ENCODE measurements at places on chromosomes 3 and 15.

DNA sequence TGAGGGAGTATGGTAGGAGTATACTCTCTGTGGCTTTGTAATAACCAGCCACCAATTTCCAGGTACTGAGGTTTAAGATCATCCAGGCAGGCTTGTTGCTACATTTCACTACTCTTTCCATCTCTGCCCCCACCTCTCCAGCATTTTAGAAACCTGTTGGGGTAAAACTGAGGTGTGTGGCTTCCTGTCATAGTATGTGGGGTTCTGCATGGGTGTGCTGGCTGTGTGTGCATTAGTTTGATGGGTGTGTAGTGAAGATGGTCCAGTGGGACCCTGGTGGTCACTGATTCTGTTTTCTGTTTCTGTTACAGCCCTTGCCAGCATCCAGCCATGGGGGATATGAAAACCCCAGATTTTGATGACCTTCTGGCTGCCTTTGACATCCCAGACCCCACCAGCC, 34.0 kb downstream of the ZNF592 start:
- no peak for DNase-seq

DNA sequence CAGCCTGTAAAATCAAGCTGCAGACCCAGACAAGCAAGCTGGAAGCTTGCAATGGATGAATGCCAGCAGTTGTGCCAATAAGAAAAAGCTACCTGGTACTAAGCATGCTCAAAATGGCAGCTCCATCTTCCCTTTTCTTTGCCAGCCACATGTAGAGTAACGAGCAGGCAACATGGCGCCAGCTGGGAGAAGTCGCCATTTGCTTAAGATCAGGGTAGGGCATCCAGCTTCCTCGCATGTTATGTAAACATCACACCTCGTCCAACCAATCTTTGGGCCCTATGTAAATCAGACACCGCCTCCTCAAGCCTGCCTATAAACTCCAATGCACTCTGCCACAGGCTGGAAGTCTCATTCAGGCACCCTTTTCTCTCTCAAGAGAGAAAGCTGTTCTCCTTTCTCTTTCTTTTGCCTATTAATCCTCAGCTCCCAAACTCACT, 973.9 kb downstream of the FHIT start:
- DNase-seq, result no peak

DNA sequence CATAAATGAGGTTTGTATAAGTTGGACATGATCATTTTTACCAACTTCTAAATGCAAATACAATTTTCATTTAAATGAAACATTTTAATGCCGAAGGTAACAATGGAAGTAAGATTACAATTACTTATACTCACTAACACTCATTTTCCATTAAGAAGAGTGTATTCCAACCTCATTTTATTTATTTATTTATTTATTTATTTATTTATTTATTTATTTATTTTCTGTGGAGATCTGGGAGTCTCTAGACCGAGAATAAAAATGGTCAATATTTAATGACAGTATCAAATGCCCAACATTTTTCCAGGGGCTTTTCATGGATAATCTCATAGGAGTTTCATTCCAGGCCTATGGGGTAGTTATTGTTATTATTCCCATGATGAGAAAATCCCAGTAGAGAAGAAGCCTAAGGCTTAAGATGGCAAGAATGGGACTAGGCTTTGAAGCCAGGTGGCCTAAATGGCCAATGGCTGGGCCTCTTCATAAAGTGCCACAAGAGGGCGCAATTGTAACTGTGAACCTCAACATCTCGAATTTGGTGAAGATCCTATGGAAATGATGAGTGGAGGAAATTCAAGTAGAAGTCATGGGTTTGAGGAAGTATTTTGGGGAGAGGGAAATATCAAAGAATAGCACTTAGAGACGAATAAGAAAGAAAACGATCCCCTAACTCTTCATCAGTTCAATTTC, 21.3 kb downstream of the VGLL3 start:
- DNase-seq, result peak; percentile 15

GRCh38 chr3:169494982-169495381, 168.5 kb downstream of the MECOM start:
- no peak for DNase-seq

DNA sequence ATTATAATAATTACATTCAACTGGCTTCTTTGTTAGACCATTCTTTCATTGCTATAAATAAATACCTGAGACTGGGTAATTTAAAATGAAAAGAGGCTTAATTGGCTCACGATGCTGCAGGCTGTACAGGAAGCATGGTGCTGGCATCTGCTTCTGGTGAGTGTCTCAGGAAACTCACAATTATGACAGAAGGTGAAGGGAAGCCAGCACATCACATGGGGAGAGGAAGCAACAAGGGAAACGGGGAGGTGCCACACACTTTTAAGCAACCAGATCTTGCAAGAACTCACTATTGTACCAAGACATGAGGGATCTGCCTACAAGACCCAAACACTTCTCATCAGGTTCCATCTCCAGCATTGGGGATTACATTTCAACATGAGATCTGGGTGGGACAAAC, 413.1 kb upstream of the ARRDC4 start:
- no peak for DNase-seq

DNA sequence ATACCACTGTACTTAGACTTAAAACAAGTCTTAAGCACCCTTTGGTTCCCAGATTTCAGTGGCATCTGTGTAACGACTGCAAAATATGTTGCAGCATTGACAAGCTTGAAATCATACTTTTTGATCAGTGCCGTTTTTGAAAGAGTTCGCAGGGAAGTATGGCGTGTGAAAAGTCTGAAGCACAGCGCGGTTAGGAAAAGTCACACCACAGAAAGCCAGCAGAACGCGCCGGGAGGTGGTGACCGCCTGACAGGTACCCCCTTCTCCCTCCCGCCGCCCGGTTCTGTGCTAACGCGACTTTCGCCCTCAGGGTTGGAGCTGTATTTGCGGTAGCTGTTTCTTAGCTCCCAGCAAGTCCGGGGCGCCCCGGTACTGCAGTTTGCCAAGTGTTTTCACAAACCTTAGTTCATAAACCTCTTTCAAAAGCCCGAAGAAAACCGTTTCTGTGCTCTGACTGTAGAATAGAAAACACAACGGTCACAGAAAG, 481 bp upstream of the CRYBG3 start:
- peak; percentile 21 for DNase-seq

DNA sequence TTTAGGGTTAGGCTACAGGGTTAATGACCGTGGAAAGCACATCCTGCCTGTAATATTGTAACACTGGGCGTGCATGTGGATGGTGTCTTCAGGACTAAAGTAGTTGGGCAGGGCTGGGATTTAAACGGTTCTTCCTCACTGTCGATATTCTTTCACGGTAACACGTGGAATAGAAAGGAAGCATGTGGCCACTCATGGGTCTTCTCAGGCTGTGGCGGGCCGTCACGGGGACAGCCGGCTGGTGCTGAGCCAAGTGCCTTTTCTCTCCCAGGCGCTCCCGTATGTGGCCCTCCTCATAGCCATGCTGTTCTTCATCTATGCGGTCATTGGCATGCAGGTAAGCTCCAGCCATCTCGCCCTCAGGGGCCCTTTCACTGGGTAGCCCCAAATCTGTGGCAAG, 73.7 kb downstream of the CHDH start:
- DNase-seq, result no peak

GRCh38 chr3:16300307-16300706, 35.3 kb downstream of the OXNAD1 start:
- DNase-seq, result no peak

GRCh38 chr3:31613654-31614053, 80.9 kb downstream of the STT3B start:
- no peak for DNase-seq

DNA sequence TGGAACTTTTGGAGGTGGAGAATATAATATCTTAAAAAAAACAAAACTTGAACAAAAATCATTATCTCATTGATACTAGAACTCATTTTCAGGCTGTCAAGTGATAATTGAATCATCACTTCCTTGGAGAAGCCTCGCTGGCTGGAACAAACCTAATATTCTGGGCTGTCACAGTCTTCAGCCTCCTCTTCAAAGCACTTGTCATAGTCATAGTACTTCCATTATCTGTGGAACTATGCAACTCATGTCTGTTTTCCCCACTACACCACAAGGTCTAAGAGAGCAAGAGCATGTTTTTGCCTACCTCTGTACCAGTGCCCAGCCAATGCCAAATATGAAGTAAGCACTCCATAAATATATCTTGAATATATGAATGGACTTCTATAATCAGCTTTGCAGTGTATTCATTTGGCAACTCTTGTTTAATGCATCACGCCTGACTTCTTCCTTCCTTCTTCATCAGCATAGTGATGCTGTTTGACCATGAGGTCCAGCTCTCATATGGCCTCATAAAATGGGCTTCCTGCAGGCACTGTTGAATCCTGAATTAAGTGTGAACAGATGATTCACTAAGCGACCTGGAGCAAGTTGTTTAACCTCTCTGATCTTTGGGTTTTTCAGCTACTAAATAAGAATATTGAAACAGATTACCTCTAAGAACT, 86.6 kb upstream of the SNRK start:
- DNase-seq, result no peak

DNA sequence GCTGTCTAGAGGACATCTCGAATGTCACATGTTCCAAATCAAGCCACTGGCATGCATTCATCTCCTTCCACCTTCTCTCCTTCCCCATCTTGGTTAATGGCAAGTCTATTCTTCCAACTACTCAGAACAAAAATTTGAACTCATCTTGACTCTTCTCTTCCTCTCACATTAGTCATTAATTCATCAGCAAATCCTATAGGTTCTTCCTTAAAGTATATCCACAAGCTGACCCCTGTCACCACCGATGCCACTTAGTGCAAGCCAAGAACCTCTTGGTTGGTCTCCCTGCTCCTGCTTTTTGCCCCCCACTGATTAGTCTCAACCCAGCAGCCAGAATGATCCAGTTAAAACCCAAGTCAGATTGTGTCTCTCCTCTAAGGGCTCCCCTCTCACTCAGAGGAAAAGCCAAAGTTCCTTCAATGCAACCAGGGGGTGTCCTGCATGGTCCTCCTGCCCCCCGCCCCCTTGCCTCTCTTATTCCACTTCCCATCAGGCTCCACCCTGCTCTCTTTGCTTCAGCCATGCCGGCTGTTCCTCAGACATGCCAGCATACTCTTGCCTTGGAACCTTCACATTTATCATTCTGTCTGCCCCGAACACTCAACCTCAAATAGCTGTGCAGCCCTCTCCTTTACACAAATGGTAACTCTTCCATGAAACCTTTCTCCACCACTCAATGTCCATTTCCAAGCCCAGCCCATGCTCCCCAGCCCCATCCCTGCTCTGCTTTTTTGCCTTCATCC, 1.0 kb upstream of the GALNT15 start:
- no peak for DNase-seq

DNA sequence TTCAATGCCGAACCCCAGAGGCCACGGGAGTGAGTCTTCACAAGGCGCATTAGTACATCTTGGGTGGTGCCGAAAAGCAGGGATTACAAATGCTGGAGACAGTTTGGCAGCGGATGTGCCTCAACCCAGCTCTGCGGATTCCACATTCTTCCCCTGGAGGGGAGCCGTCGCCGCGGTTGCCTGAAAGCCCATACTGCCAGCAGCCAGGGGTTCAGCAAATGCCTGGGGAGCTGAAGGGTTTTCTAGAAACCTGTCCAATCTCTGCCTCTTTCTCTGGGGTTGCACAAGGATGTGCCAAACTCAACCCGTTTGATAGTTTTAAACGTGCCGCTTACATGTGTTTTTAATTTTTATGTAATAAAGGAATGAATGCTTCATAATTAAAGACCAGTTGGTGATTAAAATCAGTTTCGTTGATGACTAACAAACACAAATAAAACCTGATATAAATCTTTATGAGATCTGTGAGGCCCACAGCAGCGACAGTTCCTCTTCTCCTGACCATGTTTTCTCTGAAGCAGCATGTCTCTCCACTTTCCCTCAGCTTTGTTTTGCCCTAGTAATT, 74.6 kb upstream of the LEKR1 start:
- no peak for DNase-seq

- no peak for DNase-seq
Observed at GRCh38 chr15:57356636-57357035, 19.7 kb upstream of the CGNL1 start.

- no peak for DNase-seq
Observed at GRCh38 chr15:79496838-79497237, 64.7 kb downstream of the MINAR1 start.

- DNase-seq, result no peak
Observed at GRCh38 chr15:70602834-70603560, 160.4 kb downstream of the UACA start.

DNA sequence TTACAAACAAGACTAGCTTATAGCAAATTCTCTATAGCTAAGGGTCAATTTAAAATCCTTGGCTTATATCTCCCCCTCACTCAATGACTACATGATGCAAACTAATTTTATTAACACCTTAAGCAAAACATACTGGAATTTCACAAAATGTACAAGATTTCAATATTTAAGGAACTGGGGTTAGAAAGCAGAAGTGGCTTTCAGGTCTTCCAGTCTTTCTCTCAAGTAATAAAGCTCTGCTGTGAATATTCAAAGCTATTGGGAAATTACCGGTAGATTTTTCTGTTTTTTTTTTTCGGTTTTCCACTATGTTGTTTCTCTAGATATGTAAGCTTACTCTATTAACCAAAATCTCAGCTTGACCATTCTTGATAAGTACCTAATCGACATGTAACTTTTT, 3.9 kb downstream of the EPM2AIP1 start:
- no peak for DNase-seq

GRCh38 chr3:90069748-90070147, 962.3 kb downstream of the EPHA3 start:
- DNase-seq, result no peak

DNA sequence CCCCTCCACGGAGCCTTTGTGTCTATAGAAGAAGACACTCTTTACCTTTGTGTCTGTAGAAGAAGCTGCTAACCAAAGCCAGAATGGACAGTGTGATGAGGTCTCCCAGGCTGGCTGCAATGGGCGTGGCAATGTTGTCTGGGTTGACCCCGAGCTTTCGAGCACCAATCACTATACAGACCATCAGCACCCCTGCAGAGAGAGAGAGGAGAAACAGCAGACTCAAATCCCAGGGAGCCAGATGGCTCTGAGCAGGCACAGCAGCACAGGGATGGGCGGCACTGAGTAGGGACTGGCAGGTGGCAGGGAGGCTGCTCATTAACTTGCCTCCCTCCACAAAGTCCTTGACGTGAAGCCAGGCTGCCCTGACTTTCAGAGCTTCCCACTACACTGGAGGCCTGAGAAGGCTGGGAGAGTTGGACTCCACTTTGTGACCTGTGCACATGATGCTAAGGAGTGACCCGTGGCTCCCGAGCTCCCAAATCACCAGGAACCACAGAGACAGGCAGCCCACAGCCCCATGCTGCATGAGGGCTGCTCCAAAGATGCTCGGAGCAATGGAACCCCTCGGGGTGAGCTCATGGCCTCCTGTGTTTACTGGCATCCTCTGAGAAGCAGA, 53.9 kb downstream of the ROPN1B start:
- DNase-seq, result no peak

GRCh38 chr3:189262746-189263145, 91.0 kb downstream of the TPRG1 start:
- DNase-seq, result no peak

- no peak for DNase-seq
Observed at GRCh38 chr3:195612075-195612800, 28.5 kb upstream of the APOD start.
